ENCODE measurements at places on chromosomes 7 and 10.

DNA sequence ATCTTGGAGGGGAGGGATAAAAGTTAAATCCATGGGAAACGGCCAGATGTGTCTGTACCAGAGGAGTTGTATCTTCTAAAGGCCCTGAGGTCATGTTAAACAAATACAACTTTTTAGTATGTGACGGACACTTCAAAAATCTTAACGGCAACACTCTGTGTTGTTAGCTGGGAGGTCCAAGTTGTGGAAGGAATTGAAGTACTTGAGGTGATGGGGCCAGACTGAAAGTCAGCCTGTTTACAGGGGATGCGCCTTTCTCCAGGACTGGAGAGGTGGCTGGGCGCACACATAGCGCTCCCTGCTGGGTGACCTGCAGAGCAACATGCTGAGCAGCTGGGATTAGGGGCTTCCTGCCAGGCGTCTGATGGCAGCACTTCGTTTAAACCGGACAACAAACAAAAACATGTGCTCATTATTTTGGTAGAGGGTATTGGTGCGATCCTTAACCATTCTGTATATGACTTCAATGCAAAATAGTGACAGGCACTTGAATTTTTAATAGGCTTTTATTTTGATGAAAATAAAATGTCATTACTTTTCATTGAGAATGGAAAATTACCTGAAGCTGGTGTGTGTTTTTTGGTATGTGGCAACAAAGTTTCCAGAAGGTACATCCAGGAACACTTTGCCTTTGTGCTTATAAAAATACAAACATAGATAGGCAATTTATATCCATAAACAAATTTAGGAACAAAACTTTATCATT lies 198.2 kb downstream of the MLLT10 start:
- peak; percentile 50 for DNase-seq

DNA sequence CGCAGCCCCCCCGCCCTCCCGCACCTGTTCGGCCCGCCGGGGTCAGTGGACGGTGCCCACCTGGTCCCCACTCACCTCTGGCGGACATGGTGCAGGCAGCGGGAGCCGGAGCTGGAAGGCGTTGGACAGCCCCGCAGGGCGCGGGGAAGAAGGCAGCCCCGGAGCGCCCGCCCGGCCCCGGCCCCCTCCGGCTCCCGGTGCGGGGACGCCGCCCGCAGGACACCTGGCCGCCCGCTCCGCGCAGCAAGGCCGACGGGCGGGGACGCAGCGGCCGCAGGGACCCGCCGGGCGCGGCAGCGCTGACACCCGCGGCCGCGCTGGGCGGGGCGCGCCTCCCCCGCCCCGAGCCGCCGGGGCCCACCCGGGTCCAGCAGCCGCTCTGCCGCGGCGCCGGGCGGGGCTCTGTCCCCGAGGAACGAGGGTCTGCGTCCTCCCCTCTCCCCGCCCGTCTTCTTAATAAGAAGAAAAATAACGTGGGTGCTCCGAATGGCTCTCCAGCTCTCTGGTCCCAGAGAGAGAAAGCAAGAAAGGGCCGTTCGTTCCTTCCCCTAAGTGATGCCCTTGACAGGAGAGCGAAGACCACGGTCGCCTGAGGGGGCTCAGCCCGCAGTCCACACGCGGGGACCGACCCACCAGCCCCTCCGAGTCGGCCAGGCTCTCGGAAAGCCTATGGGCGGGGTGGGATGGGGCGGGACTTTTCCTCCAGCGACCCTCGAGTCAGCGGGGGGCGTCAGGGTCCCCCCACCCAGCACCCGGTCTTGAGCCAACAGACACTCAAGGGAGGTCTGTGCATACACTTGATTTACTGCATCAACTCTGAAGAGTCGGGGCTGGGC lies 53.4 kb upstream of the FHIP2A start:
- DNase-seq = no peak

DNA sequence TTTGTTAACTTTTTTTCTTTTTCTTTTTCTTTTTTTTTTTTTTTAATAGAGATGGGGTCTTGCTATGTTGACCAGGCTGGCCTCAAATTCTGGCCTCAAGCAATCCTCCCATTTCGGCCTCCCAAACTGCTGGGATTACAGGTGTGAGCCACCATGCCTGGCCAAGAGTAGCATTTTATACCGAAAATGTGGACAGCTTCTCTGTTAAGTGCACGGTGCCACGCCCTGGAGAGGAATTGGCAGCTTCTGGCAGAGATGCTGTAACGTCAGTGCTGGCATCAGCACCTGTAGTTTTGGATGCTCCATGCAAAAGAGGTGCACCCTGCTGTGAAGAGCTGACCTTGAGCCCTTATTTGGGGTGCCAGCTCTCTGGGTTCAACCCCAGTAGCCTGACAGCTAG lies 18.2 kb downstream of the IL15RA start:
- no peak for DNase-seq

GRCh38 chr7:14886533-14886932 lies 16.0 kb downstream of the DGKB start:
- DNase-seq = no peak

- DNase-seq = no peak
These were observed 1005.5 kb downstream of the KCNMA1 start for GRCh38 chr10:76631884-76632766.

GRCh38 chr7:2437537-2438148 lies 34.2 kb downstream of the CHST12 start:
- DNase-seq = no peak

- DNase-seq = no peak
These were observed 41.8 kb downstream of the PFKFB3 start for GRCh38 chr10:6244510-6244909.

- no peak for DNase-seq
These were observed 687 bp upstream of the ARMC3 start for GRCh38 chr10:22927166-22927565.

- DNase-seq = peak; percentile 43
These were observed 41.1 kb upstream of the BMPR1A start for GRCh38 chr10:86715156-86715795.
